ENCODE measurements at places on chromosomes 6 and 20. TPM values are rescaled to one million over a fixed set of nuclear protein-coding genes. Genes with fewer than 3 reads are reported as not detected.

DNA sequence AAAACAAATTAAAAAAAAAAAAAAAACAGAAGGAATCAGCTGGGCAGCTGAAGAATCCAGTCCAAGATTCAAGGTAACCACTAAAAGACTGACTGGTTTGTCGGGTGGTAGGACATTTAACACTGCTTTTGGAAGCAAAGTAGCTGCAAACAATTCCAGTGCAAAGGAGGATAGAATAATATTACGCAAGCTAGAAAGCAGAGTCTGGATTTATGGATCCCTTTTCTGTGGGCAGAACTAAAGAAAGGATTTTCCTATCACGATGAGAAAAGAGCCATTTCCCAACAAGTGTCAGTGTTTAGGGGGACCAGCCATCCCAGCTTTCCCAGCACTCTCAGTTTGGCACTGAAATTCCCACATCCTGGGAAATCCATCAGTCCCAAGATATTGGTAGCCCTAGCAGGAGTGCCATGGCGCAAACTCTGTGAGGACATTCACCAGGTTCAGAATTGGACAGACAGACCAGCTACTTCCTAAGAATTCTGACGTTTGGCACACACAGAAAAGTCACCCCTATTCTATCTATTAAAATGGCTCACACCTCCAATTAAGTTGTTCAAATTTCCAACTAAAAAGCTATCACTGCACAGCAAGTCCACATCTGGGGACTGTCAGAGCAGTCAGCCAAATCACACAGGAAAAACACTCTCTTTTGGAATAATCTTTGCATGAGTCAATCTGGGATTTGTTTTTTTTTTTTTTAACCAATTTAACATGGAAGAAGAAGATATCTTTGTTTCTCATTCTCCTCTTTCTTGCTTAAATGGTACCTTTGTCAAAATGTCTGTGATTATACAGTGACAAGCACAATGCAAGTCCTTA lies 356.8 kb upstream of the ARID1B start:
- DNase-seq = no peak

DNA sequence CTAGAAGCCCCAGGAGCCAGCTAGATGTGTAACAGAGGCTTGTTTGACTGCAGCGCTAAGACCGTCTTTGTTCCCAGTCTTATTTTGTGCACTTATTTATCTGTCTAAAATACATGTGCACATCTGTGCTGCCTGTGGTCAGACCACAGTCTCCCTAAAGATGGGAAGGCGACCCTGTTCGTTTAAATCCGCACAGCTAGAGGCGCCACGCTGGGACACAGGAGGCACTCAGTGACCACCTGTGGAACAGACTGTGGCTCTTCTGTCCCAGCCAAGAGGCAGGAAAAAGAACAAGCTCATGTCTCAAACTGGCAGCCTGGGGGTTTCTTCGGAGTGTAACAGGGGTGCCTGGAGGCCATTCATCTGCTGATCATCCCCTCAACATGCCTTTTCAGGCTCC lies 66.8 kb downstream of the CPNE5 start:
- DNase-seq = no peak

DNA sequence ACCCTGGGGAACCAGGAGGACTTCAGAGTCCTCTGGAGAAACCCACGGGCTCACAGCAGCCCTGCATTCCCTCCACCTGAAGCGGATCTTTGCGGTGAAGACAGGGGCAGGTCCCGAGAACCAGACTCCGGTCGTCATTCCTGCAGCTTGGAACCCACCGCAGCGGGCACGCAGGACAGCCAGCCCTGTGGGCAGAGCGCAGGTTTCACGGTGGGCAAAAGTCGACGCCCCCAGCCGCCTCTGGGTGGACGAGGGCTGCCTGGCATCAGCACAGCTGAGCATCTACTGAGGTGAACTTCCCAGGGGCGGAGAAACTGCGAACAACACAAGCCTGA lies 118.3 kb downstream of the PSMB1 start:
- no peak for DNase-seq

- no peak for DNase-seq
These were observed 6.6 kb upstream of the C20orf202 start for GRCh38 chr20:1196634-1197033.

DNA sequence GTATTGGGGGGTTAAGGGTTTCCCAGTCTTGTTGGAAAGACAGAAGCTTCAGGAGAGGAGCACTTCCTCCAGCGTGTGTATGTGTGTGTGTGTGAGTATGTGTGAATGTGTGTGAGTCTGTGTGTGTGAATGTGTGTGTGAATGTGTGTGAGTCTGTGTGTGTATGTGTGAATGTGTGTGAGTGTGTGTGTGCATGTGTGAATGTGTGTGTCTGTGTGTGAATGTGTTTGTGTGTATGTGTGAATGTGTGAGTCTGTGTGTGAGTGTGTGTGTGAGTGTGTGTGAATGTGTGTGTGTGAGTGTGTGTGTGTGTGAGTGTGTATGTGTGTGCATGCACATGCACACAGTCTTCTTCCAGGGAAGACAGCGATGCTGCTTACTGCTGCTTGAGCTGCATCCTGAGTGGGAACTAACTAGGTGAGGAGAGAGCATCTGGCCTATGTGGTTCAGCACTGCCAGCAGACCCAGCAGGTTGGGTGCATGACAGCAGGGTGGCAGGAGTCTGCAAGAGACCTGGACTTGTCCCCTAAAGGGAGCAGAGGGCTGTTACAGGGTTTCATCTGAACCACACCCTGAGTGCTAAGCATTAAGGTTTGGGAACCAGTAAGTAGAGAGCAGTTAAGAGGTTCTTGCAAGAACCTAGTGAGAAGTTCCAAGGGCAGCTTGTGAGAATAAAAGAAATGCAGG lies 22.7 kb upstream of the CCND3 start:
- no peak for DNase-seq

- DNase-seq = no peak
These were observed 66.1 kb downstream of the TSHZ2 start for GRCh38 chr20:53038299-53038698.

DNA sequence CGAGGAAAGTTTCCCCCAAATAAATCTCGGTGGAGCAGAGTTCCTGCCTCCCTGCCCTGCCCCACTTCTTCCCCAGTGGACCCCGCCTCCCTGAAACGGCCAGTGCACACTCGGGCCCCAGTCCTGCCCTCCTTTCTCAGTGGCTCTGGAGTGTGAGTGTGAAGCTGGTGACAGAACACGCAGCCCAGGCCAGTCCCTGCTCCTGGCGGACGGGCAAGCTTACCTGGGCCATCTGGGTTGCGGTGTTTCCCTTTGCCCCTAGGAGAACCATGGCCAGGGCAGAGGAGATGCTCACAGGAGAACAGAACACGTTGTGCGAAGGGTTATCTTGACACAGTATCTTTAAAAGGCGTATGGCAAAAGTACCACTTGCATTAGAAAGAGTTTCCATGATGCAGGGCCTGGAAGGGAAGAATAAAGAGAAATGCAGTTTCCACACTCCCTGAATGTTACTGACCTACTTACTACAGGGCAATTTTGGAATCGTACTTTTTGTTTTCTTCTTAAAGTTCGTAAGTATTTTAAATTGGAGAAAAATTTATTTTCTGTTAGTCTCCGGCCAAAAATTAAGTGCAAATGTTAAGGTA lies 2.8 kb downstream of the SERPINB9 start:
- DNase-seq = no peak

DNA sequence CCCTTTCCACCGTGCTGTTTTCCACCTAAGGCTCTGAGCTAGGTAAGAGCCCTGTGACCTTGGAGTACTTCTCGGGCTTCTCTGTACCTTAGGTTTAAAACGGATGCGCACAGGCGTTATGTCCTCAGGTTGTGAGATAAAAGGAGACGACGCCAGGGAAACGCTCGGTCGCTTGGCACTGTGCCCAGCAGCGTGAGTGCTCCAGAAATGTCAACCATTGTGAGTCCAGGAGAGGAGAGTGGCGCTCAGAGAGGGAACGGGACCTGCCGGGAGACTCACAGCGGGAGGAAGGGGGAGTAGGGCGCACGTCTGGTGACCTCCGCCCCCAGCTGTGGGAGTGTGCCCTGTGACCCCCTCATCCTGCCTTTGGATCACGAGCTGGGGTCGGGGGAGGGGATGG lies 33.8 kb upstream of the SCRT2 start:
- DNase-seq = no peak

DNA sequence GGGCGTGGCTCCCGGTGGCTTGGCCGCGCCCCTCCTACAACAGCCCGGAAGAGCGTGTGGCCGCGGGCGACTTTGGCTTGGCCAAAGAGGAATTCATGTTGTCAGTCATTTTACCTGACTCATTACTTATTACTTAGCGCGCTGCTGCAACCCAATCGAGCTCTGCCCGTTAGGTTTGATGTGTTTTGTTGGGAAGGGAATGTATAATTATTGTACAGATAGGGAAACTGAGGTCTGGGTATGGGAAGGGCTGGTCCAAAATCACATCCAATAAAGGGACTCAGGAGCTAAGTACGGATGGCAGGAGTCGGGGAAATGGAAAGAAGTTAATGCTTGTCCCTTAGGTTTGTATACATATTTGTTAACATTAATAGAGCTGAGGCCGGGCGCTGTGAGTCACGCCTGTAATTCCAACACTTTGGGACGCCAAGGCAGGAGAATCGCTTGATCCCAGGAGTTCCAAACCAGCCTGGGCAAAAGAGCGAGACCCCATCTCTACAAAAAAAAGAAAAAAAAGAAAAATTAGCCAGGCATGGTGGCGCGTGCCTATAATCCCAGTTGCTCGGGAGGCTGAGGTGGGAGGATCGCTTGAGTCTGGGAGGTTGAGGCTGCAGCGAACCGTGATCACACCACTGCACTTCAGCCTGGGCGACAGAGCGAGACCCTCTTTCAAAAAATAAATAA lies 639 bp upstream of the ZNF335 start:
- DNase-seq = peak; percentile 66

The GSTA3 gene
- total RNA-seq = not detected

The ZC3H12D gene
- total RNA-seq = not detected

The RBCK1 gene
- total RNA-seq = 371 TPM

The KCNQ2 gene
- 0.21 TPM for total RNA-seq

The DLK2 gene
- not detected for total RNA-seq

The CCN6 gene
- total RNA-seq = 1.5 TPM

The WFDC2 gene
- total RNA-seq = 78.5 TPM

The AKIRIN2 gene
- total RNA-seq = 34.1 TPM

The SLC17A3 gene
- not detected for total RNA-seq

The COL9A1 gene
- not detected for total RNA-seq
